Endothelial cell of umbilical vein (primary cell): ENCODE measurements at places on chromosomes 6 and 20. TPM values are rescaled to one million over a fixed set of nuclear protein-coding genes. Genes with fewer than 3 reads are reported as not detected.

- DNase-seq: no peak
Observed at GRCh38 chr6:87690441-87690840, 11.6 kb downstream of the AKIRIN2 start.

GRCh38 chr6:26260110-26260637, 104.8 kb upstream of the BTN3A2 start:
- no peak for DNase-seq

DNA sequence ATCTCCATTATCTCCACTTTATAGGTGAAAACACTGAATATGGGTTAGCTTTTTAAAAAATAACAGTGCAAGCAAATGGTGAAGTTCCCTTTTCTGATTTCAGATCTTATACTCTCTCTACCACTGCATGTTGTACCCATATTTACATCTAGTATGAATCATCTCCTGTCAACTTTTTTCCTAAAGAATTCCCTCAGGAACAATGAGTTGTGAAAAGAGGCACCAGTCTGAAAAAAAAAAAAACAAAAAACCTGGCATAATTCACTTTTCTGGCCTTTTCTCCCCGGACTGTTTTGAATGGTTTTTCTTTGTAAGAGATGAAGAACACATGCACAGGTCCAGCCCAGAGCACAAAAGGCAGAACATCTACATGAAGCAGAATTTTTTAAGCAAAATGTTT, 596.0 kb downstream of the COL12A1 start:
- DNase-seq: peak; percentile 75

The GOPC gene
- total RNA-seq: 21.3 and 22.8 TPM in 2 replicates
